Caki2 (cell line): ENCODE measurements at places on chromosomes 11 and 22.

- DNase-seq, result no peak
Observed at GRCh38 chr11:15621565-15621964, 506.8 kb downstream of the INSC start.

DNA sequence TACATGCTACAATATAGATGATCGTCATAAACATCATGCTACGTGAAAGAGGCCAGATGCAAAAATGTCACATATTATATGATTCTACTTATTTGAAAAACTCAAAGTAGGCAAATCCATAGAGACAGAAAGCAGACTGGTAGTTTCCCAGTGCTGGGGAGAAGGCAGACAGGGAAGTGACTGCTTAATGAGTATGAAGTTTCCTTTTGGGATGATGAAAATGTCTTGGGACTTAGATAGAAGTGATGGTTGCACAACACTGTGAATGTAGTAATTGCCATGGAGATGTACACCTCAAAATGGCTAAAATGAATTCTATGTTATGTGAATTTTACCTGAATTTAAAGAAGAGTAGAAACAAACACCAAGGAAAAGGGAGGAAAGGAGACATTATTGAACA is 45.2 kb upstream of the EHF start:
- DNase-seq, result no peak

GRCh38 chr22:46803031-46803880 is 40.8 kb downstream of the TBC1D22A start:
- DNase-seq, result peak; percentile 29

GRCh38 chr11:86675017-86675416 is 2.6 kb upstream of the ME3 start:
- DNase-seq, result no peak

- no peak for DNase-seq
Observed at GRCh38 chr11:64232182-64232966, 2.0 kb upstream of the VEGFB start.
